ENCODE measurements at places on chromosomes 5 and 9. TPM values are rescaled to one million over a fixed set of nuclear protein-coding genes. Genes with fewer than 3 reads are reported as not detected.

The TRIM7 gene
- total RNA-seq = 4.0 TPM

The TEK gene
- 1.3 TPM for total RNA-seq

The GARNL3 gene
- 6.0 TPM for total RNA-seq

The HARS1 gene
- total RNA-seq = 69.0 TPM

The TAF1L gene
- total RNA-seq = not detected

The ADGRV1 gene
- total RNA-seq = 0.99 TPM

The ELAVL2 gene
- 1.1 TPM for total RNA-seq

The COL15A1 gene
- total RNA-seq = 0.81 TPM

The SH3GLB2 gene
- total RNA-seq = 105 TPM

The CFAP157 gene
- total RNA-seq = 0.24 TPM

The EXOC3 gene
- 70.0 TPM for total RNA-seq

The UGT3A2 gene
- not detected for total RNA-seq

The ZBED3 gene
- total RNA-seq = 18.0 TPM

The MLANA gene
- not detected for total RNA-seq

The ARID3C gene
- total RNA-seq = not detected

The STK32A gene
- total RNA-seq = not detected

The IL4 gene
- total RNA-seq = not detected

The SLC34A1 gene
- total RNA-seq = not detected

The GABRA6 gene
- not detected for total RNA-seq

The IGFBPL1 gene
- 2.8 TPM for total RNA-seq

The ORM1 gene
- total RNA-seq = not detected

The SPINK13 gene
- total RNA-seq = not detected

The TRAF1 gene
- 7.1 TPM for total RNA-seq

The MYOT gene
- not detected for total RNA-seq

The TMEFF1 gene
- 9.1 TPM for total RNA-seq

The CMBL gene
- 24.2 TPM for total RNA-seq

The FBP1 gene
- total RNA-seq = not detected

The PRRX2 gene
- 5.6 TPM for total RNA-seq

The PLPP1 gene
- 42.0 TPM for total RNA-seq

The PLAC8L1 gene
- 1.4 TPM for total RNA-seq

The PIP5K1B gene
- total RNA-seq = not detected

The LCN1 gene
- total RNA-seq = not detected

The AHRR gene
- 54.9 TPM for total RNA-seq

The CDH6 gene
- 792 TPM for total RNA-seq

The TSC1 gene
- total RNA-seq = 50.8 TPM

The STKLD1 gene
- 3.5 TPM for total RNA-seq
